ENCODE measurements at places on chromosomes 2 and 18.

DNA sequence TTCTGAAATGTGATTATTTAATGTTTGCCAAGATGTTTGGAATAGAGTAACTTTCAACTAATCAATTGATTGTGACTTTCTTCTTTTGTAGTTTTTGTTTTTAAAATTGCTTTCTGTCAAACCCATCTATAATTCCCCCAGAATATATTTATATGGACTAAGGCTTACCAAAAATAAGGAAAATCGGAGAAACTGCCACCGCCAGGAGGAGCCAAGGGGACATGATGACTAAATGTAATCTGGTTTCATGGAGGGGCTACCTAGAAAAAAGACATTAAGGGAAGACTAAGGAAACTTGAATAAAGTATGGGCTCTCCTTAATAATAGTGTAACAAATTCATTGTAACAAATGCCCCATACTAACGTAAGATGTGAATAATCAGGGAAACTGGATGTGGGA is 19.5 kb downstream of the BOLA3 start:
- DNase-seq, result no peak

DNA sequence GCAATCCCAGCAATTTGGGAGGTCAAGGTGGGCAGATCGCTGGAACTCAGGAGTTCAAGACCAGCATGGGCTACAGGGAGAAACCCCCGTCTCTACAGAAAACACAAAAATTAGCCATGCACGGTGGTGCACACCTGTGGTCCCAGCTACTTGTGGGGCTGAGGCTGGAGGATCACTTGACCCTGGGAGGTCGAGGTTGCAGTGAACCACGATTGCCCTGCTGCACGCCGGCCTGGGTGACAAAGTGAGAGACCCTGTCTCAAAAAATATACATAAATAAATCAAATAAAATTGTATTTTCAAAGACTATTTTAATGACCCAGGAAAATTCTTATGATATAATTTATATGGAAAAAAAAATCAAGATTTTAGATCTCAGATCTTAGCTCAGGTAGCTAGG is 191.5 kb downstream of the ZFP36L2 start:
- no peak for DNase-seq

GRCh38 chr2:44271296-44271695 is 4.0 kb upstream of the SLC3A1 start:
- no peak for DNase-seq

DNA sequence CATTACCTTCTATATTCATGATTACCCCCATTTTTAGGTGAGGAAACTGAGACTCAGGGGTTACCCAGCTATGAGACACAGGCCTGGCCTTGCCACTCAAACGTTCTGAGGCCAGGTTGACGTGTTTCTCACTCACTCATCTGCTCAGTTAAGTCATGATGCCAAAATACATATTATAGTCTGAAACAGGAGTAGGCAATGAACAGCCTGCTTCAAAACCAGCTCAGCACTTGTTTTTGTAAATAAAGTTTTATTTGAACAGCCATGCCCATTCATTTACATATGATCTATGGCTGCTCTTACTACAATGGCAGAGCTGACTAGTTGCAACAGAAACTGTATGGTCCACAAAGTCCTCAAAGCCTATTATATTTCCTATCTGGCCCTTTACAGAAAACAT is 74.1 kb upstream of the SMAD2 start:
- DNase-seq, result no peak

GRCh38 chr2:84038866-84039265 is 420.2 kb downstream of the SUCLG1 start:
- DNase-seq, result no peak

DNA sequence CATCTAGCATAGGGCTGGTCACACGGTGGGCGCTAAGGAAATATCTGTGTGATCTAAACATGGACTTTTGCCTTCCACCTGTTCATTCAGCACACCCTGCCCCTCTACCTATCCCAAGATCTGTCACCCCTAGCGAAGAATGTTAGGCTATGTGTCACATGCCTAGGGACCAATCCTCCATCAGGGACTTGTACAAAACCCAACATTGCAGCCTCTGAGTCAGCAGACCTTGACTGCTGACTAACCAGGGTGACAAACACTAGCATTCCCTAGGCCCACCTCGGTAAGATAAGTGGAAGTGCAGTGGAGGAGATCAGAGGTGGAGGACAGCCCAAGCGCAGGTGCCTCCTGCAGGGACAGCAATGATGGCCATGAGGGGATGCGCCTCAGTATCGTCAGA is 99.2 kb downstream of the SOX11 start:
- no peak for DNase-seq

Data from stimulated activated CD8-positive, alpha-beta memory T cell treated with anti-CD3 and anti-CD28 coated beads, Interleukin-12 subunit alpha, Interleukin-12 subunit beta, amount 100 ng/mL, for 1 hour (primary cell).